ENCODE measurements at places on chromosomes 7 and 10.

GRCh38 chr10:131553121-131553520 lies 241.6 kb upstream of the TCERG1L start:
- DNase-seq, result no peak

DNA sequence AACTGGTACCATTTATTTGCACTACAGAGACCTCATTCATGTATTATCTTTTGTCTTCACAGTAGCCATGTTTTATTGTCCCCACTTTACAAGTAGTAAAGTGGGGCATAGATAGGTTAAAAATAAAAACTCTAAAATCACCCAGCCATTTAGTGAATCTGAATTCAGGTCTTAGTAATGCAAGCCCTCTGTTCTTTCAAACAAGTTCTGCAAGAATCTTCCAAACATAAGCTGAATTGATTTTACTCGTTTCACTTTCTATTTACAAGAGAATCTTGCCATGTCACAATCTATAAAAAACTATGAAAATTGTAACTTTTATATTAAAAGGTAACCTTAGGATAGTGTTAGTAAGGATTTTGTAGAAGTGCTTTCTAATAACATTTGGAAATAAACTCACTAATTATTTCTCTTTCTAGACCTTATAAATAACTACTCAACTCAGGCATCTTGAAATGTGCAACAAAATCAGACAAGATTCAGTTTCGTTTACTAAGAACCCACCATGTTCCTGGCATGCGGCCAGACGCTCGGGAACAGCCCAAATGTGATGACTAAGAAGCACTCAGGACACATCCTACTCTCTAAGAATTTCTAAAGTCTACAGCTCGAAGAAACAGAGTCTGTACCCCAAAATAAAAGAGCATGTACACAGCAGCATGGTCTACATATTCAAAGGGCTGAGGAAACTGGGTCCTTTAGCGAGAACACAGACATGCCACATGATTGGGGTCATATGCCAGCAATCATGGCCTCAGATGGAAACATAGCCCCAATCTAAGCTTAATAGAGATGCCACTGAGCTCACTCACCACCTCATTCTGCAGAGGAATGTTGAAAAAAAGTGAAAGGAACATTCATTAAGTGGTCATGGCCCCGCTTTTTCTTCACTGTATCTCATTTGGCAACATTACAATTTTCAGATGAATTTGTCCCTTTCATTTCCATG lies 167.6 kb downstream of the AMPH start:
- no peak for DNase-seq

DNA sequence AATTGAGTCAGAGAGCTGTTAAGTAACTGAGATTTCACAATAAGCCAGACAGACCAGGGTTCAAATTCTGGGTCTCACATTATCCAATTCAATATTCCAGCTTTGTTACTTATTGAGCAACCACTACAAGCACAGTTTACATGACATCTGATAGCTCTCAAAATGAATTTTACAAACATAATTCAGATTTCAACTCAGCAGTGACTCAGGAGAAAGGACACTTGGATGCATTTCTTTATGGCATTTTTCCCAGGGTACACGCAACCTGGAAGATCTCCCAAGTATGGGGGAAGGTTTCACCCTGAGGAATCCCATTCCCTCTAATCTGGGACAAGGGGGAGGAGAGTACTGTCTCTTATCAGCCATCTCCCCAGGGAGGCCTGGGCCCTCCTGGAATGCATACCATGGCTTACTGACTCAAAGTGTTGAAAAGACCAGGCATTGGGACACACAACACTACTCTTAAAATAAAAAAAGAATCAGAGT lies 102.4 kb downstream of the CFTR start:
- peak; percentile 3 for DNase-seq

GRCh38 chr7:97357459-97357858 lies 240.0 kb downstream of the SDHAF3 start:
- no peak for DNase-seq

DNA sequence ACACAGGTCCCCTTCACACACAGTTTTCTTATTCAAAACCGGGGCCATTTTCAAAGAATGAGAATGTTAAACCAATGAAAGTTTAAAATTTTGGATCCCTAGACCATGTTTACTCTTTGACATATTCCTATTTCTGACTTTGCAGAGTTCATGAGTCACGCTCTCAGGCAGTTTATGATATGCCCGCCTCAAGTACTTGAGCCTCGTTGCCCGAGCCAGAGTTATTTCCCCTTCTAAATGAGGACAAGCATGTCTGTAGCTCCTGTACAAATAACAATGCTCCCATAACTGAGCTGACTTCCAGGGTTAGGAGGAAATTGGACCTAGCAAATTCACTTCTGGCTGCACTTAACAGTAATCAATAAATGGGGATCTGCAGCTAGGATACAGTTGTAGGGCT lies 87.9 kb upstream of the PDE1C start:
- no peak for DNase-seq

DNA sequence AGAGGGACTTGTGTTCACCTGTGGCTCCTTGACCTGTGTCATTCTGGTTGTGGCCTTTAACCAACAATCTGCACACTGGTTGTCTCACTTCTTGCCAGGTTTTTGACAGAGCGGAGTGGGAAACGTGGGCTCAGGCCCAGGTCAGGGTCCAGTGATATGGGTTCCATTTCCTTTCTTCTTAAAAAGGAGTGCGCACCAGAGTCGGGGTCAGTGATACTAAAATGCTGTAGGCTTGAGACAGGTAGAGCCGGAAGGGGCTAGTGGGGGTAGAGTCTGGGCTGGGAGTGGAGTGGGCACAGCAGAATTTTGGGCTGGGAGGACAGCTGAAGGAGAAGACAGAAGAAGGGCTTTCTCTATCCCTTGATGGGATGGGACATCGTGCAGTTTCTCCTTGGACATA lies 61.2 kb downstream of the SH2D4B start:
- no peak for DNase-seq

GRCh38 chr10:68428396-68429104 lies 21.5 kb upstream of the RUFY2 start:
- DNase-seq, result no peak
